D341Med (cell line): ENCODE measurements at places on chromosomes 4 and X.
A peak's percentile ranks its signal among the peaks of the same experiment; 100 is the strongest.

- DNase-seq = no peak
These were observed 24.0 kb downstream of the MEPE start for GRCh38 chr4:87856816-87857215.

DNA sequence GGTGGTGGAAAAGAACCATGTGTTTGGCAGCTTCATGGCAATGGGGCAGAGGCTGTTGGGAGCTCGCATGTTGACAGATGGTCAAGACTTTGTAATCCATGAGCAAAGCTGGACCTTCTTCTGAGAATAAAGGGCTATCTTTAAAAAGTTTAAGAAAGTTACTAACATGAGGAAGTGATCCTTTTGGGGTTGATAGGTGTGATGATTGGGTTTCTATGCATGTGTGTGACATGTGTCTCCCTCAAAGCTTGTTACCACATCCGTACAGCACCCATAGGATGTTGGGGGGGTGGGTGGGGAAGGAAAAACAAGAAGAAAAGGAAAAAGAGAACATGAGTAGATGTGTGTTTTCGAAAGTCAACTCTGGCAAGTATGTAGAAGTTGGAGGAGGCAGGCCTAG is 123.0 kb upstream of the TLR3 start:
- no peak for DNase-seq

GRCh38 chr4:100299046-100299840 is 109.0 kb upstream of the DDIT4L start:
- peak; percentile 24 for DNase-seq

DNA sequence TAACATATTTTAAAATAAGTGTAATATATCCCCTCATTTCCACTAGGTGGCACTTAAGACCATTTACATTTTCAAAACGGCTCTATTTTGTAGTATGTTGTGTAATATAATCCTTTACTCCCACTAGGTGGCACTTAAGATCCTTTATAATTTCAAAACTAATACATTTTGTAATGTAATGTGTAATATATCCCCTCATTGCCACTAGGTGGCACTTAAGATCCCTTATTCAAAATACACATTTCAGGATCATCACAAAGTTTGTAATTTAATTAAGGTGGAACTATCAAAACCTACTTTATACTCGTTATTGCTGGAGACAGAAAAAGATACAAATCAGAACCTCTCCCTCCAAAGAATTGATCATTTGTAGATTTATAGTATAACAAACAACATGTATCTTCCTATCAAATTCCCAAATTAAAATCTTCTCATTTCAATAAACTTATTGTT is 132.5 kb downstream of the ARHGAP6 start:
- peak; percentile 39 for DNase-seq

GRCh38 chr4:663046-663437 is 11.0 kb downstream of the ATP5ME start:
- DNase-seq = no peak
